ENCODE measurements at places on chromosomes 12 and 14.

GRCh38 chr14:61561657-61562276 is 133.5 kb upstream of the HIF1A start:
- DNase-seq = peak; percentile 71

DNA sequence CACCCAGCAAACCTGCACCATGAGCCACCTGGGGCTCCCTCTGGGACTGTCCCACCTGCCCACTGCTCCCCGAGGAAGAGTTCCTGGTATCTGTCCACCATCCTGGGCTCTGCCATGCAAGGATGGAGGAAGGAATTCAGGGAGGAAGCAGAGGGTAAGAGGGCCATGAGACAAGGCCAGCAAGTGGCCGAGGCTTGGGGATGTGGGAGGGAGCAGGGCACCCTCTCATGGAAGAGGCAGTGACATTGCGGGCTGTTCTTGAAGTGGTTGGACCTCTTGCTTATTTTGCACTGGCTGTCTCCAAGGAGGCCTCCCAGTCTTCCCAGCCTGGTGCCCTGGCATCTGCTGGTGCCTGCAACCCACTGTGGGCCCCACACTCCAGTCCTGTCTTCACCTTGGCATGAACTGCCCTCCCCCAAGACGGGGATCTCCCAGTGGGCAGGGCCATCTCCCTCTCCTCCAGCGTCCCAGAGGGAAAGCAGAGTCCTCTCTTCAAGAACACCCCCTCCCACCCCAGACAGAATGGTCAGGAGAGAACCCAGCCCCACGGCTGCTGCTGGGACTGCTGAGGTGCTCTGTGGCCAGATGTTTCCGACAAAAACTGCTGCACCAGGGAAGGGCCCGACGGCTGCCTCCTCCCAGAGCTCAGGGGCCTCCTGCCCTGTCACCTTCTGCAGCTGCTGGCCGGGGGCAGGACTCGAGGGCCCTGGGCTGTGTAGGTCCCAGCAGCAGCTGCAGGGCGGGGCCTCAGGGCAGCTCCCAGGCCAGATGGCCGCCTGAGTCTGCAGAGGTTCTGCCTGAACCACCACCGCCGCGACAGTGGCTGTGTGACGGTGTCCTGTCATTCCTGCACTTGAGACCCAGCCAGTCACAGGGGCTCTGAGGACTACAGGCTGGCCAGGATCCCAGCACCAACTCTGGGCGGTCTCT is 1.8 kb upstream of the AKT1 start:
- DNase-seq = peak; percentile 77

GRCh38 chr12:45577844-45578399 is 151.6 kb upstream of the ARID2 start:
- no peak for DNase-seq

DNA sequence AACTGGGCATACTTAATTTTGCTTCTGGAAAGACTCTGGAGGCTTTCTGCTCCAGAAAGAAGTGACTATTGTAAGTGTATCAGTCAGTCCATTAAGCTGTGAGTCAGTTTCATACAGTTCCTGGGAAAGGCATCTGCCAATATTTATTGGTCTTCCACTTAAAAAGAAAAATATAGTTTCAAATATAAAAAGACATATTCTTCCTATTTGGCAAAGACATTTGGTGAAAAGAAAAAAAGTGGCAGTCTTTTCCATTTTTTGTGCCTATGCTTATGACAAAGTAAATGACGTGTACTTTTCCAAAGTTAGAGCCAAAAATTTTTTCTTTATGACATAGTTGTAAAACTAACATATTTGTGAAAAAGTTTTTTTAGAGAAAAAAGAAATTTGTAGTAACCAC is 12.3 kb downstream of the TMEM30B start:
- no peak for DNase-seq

- DNase-seq = no peak
Measured at GRCh38 chr14:72024043-72024407, 91.8 kb downstream of the RGS6 start.

GRCh38 chr12:116332705-116333380 is 55.4 kb upstream of the MED13L start:
- DNase-seq = no peak

DNA sequence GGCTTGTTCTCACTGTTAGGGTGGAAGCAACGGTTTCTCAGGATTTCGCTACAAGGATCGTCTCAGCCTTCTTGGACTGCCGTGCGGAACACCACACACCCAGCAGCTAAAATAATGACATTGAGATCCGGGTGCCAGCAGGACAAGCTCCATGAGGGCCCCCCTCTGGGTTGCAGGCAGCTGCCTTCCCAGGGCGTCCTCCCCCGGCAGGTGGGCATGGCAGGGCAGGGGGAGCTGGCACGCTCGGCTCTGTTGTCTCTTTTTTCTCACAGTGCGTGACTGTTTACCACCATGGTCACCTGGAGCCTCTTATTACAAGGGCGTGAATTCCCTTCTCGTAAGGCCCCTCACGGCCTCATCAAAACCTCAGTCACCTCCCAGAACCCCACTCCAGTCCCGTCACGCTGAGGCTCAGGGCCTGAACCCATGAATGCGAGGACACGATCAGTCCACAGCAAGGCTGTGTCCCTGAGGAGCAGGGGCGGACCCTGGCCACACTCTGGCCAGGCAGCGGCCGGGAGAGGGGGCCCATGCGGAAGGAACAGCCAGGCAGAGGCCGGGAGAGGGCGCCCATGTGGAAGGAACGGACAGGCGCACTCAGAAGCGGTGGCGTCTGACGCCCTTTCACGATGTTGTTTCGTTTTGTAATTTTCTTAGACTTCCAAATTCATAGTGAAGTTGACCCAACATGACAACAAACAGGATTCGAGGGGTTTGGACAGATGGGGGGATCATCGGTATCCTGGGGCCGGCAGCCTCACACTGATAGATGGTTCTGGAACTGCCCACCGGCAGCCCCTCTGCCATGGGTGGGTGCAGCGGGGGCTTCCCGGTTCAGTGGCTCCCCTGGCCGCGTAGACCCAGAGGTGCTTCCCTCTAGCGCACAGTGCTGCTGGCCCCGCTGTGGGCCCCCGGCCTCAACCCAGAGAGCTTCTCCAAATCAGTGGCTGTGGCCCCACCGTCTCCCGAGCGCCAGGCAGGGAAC is 10.0 kb downstream of the LRCOL1 start:
- DNase-seq = peak; percentile 87

DNA sequence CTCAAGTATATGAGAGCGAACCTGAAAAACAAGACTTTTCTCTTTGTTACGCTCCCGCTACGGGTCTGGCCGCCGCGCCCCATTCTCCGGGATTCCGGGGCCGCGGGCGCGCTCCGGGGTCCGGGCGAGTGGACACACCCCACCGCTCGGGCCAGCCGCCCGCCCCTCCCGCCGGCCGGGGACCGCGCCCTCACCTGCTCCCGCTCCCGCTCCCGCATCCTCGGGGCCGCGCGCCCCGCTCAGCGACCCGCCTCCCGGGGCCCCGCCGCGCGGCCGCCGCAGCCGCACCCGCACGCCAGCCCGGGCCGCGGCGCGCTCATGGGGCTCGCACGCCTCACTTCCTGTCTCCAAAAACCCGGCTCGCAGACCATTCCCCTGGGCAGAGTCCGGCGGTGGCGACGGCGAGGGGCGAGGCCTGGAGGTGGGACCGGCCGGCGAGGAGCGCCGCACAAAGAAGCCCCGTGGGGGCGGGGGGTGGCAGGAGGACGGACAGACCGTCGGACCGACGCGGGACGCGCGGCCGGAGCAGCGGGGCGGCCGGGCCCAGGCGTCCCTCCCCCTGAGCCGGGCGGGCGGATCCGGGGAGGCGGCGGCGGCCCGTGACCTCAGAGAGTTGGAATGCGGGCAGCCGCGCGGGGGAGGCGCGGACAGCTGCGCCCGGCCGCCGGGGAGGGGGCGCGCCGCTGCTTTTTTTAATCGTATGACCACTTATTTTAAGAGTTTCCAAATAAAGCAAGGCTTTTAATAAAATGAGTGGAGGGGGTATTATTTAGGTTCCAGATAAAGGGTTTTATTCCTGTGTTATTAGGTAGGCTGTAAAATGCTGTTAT is at the start of gene PTPN21:
Gene PTPN21, minus strand, starts transcription at position 551 of the 830 bp plus-strand sequence. CDS start 4,590 bp downstream, outside the sequence.
- DNase-seq = peak; percentile 87

GRCh38 chr12:26520869-26521268 is 312.1 kb downstream of the ITPR2 start:
- DNase-seq = no peak

- DNase-seq = no peak
Measured at GRCh38 chr12:52401526-52401925, 4.6 kb downstream of the KRT82 start.

- DNase-seq = no peak
Measured at GRCh38 chr12:124570810-124571209, 3.4 kb upstream of the NCOR2 start.

- DNase-seq = no peak
Measured at GRCh38 chr14:50501642-50502041, 30.7 kb downstream of the MAP4K5 start.

- DNase-seq = no peak
Measured at GRCh38 chr12:24909667-24910066, 39.2 kb downstream of the BCAT1 start.

DNA sequence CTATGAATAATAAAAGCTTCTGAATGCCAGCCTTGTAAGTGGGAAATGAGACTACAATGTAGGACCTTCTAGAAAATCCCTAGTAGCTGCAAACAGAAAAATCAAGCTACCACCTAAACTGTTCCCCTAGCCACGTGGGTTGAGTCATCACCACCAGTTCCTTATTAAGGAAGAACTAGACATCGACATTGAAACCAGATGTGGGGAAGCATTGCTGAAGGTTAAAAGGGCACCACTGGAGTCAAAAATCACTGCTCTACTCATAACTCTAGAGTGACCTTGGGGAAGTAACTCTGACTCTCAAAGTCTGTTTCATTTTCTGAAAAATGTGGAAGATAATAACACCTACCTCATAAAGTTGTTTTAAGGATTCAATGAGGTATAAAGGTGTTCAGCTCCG is 9.4 kb upstream of the CNIH1 start:
- no peak for DNase-seq

GRCh38 chr12:130435826-130436225 is 98.1 kb downstream of the PIWIL1 start:
- DNase-seq = peak; percentile 5

DNA sequence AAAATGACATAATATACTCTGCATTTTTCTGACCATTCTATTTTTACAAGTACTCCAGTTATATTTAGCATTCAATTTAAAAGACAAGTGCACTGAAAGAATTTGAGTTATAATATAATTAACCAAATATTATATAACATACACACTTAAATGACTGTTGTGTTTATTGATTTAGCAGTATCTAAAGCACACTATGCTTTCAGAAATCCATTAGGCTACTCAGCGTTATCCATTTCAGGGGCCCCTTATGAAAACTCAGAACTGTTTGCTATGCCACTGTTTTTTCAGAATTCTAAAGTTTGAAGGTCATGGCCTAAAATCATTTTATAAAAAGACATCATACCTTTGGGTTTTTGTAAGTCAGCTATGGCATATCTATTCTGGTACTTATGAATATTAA is 57.1 kb downstream of the HECTD4 start:
- DNase-seq = no peak

DNA sequence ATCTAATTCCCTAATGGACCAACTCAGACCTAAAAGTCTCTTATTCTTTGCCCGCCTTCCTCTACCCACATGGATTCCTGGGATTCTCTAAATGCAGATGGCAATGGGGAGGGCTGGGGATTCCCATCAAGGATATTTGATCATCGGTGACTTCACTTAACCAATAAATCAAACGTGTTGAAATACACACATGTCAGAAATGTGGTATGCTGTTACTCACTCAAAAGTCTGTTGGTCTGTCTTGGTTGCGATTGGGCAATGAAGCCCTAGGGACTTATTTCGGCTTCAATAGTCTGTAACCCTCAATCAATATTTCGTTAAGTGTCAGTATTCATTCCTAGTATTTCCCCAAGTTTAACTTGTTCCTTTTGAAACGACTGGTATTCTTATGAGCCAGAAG is 117.2 kb upstream of the DIO3 start:
- no peak for DNase-seq

DNA sequence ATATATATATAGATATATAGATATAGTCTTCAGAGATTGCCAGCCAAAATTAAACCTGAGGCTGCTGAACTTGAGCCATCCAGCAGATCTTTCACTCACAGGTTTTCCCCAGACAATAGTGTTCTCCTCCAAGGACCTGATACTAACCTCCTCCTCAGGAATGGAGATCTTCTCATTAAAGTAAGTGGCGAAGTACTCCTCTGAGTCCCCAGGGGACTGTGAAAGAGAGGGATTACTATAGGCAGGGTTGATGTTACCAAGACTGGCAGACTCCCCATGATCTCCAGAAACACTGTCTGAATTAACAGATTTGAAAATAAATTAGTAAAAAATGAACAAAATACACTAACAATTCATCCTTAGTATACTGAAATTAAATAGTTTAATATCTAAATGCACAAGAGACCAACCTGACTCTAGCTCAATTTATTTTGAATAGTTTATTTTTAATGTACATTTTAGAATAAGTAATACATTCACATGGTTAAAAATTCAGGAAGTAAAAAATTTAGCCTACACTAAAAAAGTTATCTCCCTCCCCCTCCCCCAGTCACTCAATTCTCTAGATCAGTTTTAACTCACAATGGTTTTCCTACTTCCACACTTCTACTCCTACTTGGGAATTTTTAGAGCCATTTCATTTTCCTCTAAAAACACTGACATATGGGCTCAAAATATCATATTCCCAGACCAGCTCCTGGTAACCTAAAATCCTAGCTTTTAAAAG is 17.7 kb downstream of the SLC11A2 start:
- no peak for DNase-seq

DNA sequence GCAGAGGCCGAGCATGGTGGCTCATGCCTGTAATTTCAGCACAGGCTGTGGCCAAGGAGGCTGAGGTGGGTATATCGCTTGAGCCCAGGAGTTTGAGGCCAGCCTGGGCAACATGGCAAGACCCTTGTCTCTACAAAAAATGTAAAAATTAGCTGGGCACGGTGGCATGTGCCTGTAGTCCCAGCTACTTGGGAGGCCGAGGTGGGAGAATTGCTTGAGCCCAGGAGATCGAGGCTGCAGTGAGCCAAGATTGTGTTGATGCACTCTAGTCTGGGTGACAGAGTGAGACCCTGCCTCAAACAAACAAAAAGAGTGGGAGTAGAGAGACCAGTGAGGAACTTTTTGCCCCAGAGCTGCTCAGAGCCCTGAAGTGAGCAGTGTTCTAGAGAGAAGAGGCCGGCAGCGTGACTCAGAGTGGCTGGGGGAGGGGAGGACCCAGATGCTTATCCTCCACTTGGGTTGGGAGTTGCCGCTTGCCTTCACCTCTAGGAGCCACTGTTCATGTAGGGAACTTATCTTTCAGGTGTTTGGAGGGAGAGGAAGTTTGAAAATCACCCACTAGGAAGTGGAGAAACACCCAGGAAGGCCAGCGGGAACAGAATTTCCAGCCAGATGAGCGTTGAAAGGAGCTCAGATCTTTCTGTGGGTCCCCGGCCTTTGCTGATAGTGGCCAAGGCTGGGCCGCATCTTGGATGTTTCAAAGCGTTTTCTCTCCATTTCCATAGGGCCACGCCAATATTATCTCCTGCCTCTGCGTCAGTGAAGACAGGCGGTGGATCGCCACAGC is 15.3 kb downstream of the CFAP251 start:
- no peak for DNase-seq

DNA sequence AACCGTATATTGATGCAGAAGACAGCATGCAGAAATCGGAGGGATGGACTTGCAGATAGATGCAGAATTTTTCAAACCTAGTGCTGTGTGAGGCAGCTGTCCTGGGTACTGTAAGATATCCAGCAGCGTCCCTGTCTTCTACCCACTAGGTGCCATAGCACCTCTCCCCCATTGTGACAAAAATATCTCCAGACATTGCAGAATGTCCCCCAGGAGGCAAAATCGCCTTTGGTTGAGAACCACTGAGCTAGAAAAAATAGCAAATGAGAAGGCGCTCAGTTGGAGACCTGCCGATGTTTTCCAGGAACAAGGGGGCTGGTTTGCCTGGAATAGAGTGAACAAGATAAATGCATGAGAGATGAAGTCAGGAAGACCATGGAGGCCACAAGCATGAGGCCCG is 67.9 kb upstream of the TMEM132D start:
- DNase-seq = no peak

- no peak for DNase-seq
Measured at GRCh38 chr12:3071107-3071506, 6.1 kb upstream of the TSPAN9 start.
